ENCODE measurements at places on chromosomes 16 and 17.

DNA sequence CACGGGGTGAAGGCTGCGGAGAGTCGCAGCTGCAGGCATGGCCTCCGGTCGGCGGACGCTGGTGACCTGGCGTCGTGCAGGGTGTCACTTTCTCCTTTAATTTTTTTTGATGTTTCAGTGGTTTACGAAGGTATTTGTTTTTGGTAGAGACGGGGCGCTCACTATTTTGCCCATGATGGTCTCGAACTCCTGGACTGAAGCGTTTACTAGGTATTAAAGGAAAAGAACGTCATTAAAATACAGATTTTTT is 17.1 kb downstream of the ZNF213 start:
- no peak for DNase-seq

GRCh38 chr17:68431661-68432071 is 25.6 kb downstream of the WIPI1 start:
- DNase-seq = peak; percentile 26

GRCh38 chr16:11484691-11485258 is 101.9 kb downstream of the LITAF start:
- no peak for DNase-seq

DNA sequence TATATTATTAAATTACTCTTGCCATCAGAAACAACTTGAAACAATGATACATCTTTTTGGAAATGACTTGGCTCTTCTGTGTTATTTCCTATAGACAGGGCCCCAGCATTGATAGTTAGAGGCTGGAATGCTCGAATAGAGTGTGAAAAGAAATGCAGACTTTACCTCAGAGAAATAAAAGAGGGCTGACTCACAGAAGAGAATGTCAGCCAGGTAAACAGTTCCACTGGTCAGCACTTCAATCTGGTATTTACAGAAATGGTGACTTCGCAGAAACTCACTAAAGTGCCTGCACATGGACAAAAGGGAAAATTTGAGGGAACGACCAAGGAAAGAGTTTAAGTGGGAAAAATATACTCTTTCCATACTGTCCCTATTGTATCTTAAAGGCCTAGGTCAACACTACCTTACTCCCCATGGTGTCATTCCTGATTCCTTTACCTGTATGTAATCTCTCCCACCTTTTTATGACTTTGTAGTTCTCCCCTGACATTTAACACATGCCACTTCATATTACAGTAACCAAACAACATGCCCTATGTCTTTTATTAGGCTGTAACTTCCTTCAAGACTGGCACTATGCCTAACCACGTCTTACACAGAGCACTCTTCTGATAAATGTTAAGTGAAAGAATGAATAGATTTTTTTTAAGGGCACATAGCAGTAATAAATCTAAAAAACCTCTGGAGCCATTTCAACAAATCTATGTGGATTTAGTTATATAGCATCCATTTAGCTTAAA is 36.7 kb downstream of the AKAP10 start:
- DNase-seq = no peak

- no peak for DNase-seq
Measured at GRCh38 chr17:49582789-49583188, 7.1 kb downstream of the NXPH3 start.

- DNase-seq = no peak
Measured at GRCh38 chr16:72113616-72113945, 19.9 kb downstream of the DHX38 start.

- DNase-seq = no peak
Measured at GRCh38 chr17:180381-181244, 837 bp downstream of the DOC2B start.

- DNase-seq = no peak
Measured at GRCh38 chr17:17667947-17668346, 13.3 kb upstream of the RAI1 start.

DNA sequence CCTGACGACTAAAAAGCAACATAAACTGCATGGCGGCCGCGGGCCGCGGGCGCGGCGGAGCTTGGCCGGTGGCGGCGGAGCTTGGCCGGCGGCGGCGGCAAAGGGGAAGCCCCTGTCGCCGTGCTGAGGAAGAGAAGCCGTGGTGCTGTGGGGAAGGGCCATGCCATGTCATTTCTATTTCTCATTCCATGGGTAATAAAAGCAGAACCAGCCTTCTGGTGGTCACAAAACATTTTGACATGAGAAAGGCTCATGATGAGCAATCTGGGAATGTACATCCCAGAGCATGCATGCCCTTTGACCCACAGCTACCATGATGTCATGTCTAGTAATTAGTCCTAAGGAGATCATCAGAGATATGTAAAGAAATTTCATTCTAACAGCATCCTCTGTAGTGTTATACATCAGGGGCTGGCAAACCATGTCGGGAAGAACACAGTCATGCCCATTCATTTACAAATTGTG is 23.9 kb upstream of the HEATR6 start:
- peak; percentile 93 for DNase-seq

GRCh38 chr16:81765969-81766368 is 13.1 kb upstream of the PLCG2 start:
- DNase-seq = peak; percentile 73
